ENCODE measurements at places on chromosomes 5 and 9. TPM values are rescaled to one million over a fixed set of nuclear protein-coding genes. Genes with fewer than 3 reads are reported as not detected.

GRCh38 chr9:108761655-108762347 lies 94.0 kb downstream of the ACTL7B start:
- DNase-seq = peak; percentile 28
- no peaks in the 10 kb centered on the region for H3K27me3 ChIP-seq
- H3K4me3 ChIP-seq = no peak overlapping the region

PDCD1LG2 gene
- 2.0 TPM for total RNA-seq

- no peak overlapping the region for H3K27ac ChIP-seq
- no peaks in the 10 kb centered on the region for H3K36me3 ChIP-seq
- no peak overlapping the region for H3K4me3 ChIP-seq
- H3K4me1 ChIP-seq = no peaks in the 10 kb centered on the region
- H3K27me3 ChIP-seq = peaks cover 18% of the 10 kb centered on the region
- no peak for DNase-seq
Measured at GRCh38 chr5:31377274-31377946, 154.5 kb downstream of the DROSHA start.

GRCh38 chr9:10604927-10605326 lies 7.9 kb downstream of the PTPRD start:
- peaks cover 5% of the 10 kb centered on the region for H3K27me3 ChIP-seq
- no peak for DNase-seq
- no peaks in the 10 kb centered on the region for H3K36me3 ChIP-seq
- H3K27ac ChIP-seq = no peak overlapping the region

GRCh38 chr9:100601216-100601615 lies 23.3 kb downstream of the CAVIN4 start:
- peaks cover 15% of the 10 kb centered on the region for H3K4me1 ChIP-seq
- H3K4me3 ChIP-seq = no peak overlapping the region
- no peaks in the 10 kb centered on the region for H3K27me3 ChIP-seq

GRCh38 chr9:124562328-124562727 lies 55.1 kb upstream of the NR5A1 start:
- H3K27me3 ChIP-seq = no peaks in the 10 kb centered on the region
- DNase-seq = peak; percentile 53
- peaks cover 14% of the 10 kb centered on the region for H3K4me1 ChIP-seq
- no peak overlapping the region for H3K27ac ChIP-seq

GRCh38 chr9:101376111-101376848 lies 8.5 kb downstream of the BAAT start:
- no peak for DNase-seq
- no peak overlapping the region for H3K4me3 ChIP-seq
- no peaks in the 10 kb centered on the region for H3K27me3 ChIP-seq
- no peaks in the 10 kb centered on the region for H3K4me1 ChIP-seq
- no peaks in the 10 kb centered on the region for H3K36me3 ChIP-seq

DNA sequence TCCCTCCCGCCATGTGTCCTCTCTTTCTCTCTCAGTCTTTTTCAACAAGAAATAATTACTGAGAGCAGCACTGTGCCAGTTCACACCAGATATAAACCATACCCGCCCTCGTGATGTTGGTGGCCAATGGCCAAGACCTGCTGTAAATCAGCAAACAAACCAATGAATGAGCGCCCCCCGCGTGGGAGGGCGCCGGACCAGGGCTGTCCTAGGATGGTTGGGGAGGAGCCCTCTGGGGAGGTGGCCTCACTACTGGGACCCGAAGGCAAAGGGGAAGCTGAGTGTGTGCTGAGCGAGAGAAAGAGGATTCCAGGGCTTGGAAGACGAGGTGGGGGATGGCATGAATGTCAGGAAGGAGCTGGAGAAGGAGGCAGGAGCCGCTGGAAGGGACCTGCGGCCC lies 51.2 kb upstream of the BARHL1 start:
- no peak for DNase-seq
- H3K27ac ChIP-seq = no peak overlapping the region
- peaks cover 26% of the 10 kb centered on the region for H3K27me3 ChIP-seq
- no peak overlapping the region for H3K4me3 ChIP-seq

DNA sequence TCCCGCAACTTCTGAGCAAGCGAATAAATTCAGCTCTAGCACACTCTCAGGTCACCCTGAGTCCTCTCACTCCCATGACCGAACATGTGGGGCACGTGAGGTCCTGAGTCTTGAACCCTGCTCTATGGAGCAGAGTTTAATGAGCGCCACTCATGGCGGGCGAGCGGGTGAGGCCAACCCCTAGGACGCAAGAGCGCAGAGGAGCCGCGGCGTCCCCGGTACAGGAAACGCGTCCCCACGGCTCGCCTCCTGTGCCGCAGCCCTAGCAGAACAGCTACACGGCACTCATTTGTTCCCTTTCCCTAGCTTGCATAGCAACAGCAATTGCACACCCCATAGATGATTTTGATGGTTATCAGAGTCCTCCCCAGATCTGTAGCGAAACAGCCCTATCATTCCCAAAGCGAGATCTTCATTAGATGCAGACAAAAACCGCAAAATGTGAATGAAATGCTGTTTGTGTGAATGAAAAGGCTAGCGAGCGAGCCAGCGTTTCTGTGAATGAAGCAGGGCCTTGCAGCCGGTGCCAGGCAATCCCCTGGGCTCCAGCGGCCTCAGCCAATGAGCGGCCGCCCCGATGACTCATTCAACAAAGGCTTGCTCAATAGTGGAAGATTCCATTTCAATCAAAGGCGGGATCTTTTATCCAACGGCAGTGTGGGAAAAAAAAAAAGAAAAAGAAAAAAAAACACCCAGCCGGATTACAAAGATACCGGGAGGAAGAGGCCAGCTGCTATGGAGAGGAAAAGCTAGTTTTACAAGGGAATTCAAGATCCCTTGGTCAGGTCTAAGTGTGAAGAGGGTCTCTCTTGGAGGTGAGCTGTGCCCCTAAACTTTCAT lies 1.5 kb upstream of the SHC3 start:
- H3K4me3 ChIP-seq = peak overlapping the region; percentile 67
- H3K36me3 ChIP-seq = no peaks in the 10 kb centered on the region

IFNA13 gene
- not detected for total RNA-seq

DNA sequence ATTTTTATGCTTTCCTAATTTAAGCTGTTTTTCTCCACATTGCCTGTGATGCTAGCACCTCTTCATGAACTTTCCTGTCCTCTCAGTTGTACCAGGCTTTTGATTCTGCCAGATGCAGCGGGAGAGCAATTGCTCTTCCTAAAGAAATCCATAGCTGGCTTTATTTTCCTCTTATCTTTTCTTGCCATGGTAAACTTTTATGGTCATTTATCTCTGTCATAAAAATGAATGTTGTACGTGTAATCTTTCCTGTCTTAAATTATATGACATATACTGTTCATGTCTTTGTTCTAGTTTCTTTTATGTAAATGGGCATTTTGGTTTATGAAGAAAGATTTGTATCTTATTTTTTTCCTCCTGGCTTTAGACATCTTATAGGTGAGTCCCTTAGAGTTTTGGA lies 127.5 kb downstream of the SH3GL2 start:
- no peak for DNase-seq
- no peaks in the 10 kb centered on the region for H3K4me1 ChIP-seq
- no peak overlapping the region for H3K27ac ChIP-seq
- H3K27me3 ChIP-seq = no peaks in the 10 kb centered on the region
- no peaks in the 10 kb centered on the region for H3K36me3 ChIP-seq
- H3K4me3 ChIP-seq = no peak overlapping the region

- H3K27me3 ChIP-seq = no peaks in the 10 kb centered on the region
- peaks cover 11% of the 10 kb centered on the region for H3K4me1 ChIP-seq
- peak overlapping the region; percentile 33 for H3K27ac ChIP-seq
- DNase-seq = peak; percentile 35
Measured at GRCh38 chr9:128523199-128523925, 18.8 kb downstream of the GLE1 start.

DNA sequence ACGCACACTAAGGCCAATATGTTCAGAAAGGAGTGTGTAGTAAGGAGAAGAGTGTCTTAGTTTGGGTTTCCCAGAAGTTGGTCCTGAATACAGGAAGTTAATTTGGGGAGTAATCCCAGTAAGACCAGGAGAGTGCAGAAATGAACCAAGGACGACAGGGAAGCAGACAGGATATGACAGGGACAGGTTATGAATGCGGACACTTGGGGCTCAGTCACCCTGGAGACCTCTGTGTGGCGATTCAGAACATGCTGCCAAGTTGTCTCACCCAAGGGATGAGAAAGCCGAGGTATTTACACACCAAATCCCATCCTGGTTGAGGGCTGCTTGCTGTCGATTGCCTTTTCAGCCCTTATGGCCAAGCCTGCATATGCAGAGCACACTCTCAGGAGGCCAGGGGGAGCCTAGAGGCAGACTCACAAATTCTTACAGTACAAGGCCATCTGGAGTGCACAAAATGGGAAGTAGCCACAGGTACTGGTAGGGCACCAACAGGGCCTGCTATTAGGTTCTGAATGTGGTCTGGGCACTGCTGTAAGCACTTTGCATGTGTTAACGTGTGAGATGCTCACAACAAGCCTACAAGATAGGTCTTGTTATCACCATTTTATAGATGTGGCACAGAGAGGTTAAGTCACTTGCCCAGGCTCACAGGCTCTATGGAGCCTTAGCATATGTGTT lies 233.1 kb upstream of the ANKRD55 start:
- no peak overlapping the region for H3K4me3 ChIP-seq
- H3K27me3 ChIP-seq = no peaks in the 10 kb centered on the region

DNA sequence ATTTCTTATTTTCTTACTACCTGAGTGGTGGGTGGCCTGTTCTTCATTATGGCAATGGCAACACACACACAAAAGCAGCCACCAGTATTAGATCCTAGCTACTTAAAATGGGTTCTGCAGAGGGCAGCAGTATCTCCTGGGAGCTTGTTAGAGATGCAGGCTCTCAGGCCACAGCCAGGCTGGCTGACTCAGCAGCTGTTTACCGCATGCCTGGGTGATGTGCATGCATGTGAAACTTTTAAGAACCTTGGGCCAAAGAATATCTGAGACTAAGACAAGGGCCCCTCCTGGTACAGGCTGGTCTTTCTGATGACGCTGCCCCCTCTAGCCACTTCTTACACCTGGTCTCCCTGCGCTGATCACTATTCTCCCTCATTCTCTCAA lies 399.0 kb downstream of the MED10 start:
- no peak overlapping the region for H3K27ac ChIP-seq
- no peak for DNase-seq
- no peak overlapping the region for H3K4me3 ChIP-seq
- no peaks in the 10 kb centered on the region for H3K36me3 ChIP-seq

BHMT2 gene
- 7.9 TPM for total RNA-seq

GRCh38 chr5:37740331-37741066 lies 99.3 kb downstream of the GDNF start:
- H3K27me3 ChIP-seq = no peaks in the 10 kb centered on the region
- H3K4me3 ChIP-seq = no peak overlapping the region
- H3K4me1 ChIP-seq = peaks cover 8% of the 10 kb centered on the region
- peak overlapping the region; percentile 49 for H3K27ac ChIP-seq
- no peak for DNase-seq
- H3K36me3 ChIP-seq = peaks cover 13% of the 10 kb centered on the region

- H3K4me1 ChIP-seq = no peaks in the 10 kb centered on the region
- H3K27me3 ChIP-seq = peaks cover 99% of the 10 kb centered on the region
- no peak overlapping the region for H3K27ac ChIP-seq
- H3K4me3 ChIP-seq = no peak overlapping the region
- H3K36me3 ChIP-seq = no peaks in the 10 kb centered on the region
Measured at GRCh38 chr9:36748322-36748899, 175.7 kb downstream of the MELK start.

DNA sequence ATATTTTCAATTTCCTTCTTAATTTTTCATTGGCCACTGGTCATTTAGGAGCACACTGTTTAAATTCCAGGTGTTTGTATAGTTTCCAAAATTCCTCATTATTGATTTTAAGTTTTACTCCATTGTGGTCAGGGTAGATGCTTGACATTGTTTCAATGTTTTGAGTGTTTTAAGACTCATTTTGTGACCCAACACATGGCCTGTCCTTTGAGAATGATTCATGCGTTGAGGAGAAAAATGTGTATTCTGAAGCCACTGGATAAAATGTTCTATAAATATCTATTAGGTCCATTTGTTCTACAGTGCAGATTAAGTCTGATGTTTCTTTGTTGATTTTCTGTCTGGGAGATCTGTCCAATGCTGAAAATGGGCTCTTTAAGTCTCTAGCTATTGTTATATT lies 24.4 kb upstream of the FNIP1 start:
- H3K27ac ChIP-seq = no peak overlapping the region
- no peaks in the 10 kb centered on the region for H3K4me1 ChIP-seq
- H3K36me3 ChIP-seq = peaks cover 10% of the 10 kb centered on the region
